IPS-NIHi11 (cell line): ENCODE measurements at places on chromosomes 2 and 18.
A peak's percentile ranks its signal among the peaks of the same experiment; 100 is the strongest.

DNA sequence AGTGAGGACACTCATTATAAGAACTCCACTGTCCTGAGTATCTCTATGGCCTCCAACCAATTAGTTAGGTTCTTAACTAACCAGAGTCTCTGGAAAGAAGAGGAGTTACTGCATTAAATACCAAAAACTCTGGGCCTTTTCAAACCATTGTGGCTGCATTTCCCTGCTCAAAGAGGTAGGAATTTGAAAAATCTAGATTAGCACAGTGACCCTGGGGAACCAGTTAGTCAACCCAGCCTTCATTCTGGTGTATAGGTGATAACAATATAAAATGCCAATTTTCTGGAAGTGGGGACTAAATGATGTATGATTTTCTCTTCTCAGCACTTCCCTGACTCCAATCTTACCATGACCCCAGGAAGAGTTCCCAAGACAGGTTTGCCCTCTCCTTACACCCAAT is 287.8 kb upstream of the SETBP1 start:
- peak; percentile 10 for DNase-seq

GRCh38 chr18:25075783-25076182 is 276.2 kb downstream of the ZNF521 start:
- no peak for DNase-seq

DNA sequence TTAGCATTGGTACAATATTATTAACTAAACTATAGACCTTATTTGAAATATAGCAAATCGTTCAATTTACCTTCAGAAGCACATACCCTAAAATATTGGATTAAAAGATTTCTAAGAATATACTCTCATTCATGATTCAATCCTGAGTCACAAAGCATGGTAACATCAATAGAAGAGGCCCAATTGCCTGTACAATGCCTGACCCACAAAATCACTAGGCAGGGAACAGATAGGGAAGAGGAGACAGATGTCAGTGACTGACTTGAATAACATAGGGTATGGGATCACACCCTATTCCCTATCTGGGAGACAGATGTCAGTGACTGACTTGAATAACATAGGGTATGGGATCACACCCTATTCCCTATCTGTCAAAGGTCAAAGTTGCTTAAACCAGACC is 611.6 kb upstream of the VRK2 start:
- DNase-seq, result no peak

GRCh38 chr2:84202166-84202565 is 256.9 kb downstream of the SUCLG1 start:
- DNase-seq, result no peak

DNA sequence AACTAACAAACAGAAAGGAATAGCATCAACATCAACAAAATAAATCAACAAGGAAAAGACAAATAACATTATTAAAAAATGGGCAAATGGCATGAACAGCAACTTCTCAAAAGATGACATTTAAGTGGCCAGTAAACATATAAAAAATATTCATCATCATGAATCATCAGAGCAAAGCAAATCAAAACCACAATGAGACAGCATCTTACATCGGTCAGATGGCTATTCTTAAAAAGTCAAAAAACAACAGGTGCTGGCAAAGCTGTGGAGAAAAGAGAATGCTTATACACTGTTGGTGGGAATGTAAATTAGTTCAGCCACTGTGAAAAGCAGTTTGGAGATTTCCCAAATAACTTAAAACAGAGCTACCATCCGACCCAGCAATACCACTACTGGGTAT is 327.1 kb downstream of the CMPK2 start:
- DNase-seq, result no peak

DNA sequence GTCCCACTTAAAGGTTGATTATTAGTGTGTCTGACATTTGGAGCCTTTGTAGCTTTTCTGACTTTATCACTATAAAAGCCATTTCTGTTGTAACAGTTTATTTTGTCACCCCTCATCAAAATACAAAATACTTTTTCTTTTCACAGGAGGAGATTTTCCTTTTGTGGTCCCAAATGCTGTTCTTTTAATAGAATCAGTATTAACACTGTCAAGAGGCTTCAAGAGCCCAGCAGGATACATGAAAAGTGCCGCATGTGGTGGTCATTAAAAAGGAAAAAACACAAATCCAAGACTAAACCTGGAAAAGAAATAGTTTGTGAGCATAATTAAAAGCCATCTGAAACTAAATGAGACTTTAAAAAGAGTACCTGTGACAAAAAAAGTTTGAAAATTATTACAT is 515.7 kb downstream of the DCDC2C start:
- no peak for DNase-seq

DNA sequence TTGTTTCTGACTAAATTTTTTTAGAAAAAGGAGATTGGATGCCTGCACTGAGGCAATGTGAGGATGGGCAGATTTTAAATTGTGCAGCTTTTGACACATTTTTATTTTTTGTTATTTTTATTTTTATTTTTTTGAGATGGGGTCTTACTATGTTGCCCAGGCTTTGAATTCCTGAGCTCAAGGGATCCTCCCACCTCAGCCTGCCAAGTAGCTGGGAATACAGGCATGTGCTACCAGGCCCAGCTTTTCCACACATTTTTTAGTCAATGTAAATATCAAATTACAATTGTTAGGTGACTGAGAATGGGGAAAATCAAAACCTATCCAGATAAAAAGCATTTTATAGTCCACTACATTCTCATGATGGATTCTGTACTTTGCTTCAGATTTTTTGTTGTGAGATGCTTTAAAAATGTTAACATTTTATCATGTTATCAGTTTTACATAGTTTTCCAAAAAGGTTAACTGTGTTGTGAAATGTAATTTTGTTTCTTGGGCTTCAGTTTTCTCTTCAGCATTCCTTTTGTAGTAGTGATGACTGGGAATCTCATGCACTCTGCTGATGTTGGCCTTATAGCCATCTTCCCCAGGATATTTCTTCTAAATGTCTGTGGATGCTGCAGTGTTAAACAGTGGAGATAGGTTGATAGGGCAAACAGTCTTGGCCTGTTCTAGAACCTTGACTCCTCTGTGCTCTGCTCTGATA is 41.4 kb downstream of the PKP4 start:
- DNase-seq, result no peak

- DNase-seq, result no peak
Measured at GRCh38 chr2:123738643-123739042, 286.4 kb upstream of the CNTNAP5 start.

DNA sequence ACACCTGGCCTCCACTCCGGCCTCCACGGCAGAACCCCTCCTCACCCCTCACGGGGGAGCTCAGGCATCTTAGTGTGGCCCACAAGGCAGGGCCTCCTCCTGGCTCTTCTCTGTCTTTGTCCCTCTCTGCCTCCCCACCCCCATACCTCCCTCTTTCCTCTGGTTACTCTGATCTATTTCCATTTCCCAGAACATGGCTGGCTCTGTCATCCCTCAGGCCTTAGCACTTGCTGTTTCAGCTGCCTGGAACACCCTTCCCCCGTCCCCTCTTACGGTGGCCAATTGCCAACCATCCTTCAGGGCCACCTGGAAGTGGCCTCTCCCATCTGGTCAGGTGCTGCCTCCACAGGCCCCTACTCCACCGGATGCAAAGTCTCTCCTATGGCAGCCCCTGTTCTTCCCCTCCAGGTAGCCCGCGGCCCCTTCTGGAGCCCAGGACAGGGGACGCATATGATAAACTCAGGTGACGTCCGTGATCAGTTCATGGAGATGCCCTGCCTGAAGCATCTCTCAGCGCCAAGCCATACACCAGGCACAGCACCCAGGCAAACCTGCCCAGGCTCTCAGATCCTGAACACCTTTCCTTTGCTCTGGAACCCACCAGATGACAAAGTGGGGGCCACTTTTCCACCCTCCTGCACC is 3.6 kb upstream of the ECEL1 start:
- DNase-seq, result no peak

DNA sequence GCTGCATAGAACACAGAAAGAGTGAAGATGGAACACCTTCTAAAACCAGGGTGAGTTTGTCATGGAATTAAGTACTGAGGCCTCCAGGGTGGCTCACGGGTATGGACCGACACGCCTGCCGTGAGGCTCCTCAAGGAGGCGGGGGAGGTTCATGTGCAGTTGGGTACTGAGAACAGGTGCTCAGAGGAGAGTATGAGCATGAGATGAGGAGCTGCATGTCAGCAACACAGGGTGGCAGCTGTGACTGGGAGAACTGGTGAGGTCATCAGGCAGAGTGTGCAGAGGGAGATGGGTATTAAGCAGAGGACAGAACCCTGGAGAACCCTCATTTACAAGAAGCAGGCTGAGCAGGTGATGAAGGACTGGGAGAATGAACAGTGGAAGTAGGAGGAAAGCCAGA is 63.2 kb upstream of the KLHL29 start:
- DNase-seq, result no peak

GRCh38 chr2:111227716-111228141 is 107.0 kb downstream of the BCL2L11 start:
- DNase-seq, result peak; percentile 59

- DNase-seq, result peak; percentile 79
Measured at GRCh38 chr2:32947484-32948143, 861 bp downstream of the LTBP1 start.

GRCh38 chr2:214322662-214323061 is 88.2 kb upstream of the VWC2L start:
- DNase-seq, result no peak

DNA sequence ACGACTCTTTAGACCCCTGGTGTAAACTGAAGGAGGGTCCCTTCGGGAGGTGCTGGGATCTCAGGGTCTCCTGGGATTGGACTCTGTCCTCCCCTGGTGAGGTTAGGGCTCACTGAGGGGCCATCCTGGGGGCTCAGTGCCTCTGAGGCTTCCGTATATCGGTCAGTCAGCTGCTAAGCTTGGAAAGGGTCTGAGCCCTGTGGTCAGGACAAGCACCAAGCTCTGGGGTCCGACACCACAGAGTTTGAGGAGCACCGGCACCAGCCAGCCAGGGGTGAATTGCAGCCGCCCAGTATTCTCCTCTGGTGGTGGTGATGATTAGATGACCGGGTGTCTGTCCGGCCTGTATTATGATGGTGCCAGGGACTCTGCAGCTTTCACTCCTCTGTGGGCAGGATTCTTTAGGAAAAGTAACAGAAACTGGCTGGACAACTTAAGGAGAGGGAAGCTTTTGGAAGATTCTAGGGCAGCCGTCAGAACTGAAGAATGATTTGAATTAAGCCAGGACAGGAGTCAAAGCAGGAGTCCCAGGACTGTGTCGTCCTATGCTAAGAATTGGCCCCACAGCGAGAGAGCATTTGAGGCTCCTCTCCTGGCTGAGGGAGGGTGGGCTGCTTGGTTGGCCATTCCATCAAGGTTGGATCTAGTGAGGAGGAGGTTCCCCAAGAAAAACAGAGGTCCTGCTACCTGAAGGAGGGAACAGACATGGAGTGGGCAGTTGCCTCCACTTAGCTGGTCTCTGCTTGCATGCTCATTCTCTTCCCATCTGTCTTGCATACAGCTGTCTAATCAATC is 158.6 kb upstream of the HS6ST1 start:
- DNase-seq, result no peak

DNA sequence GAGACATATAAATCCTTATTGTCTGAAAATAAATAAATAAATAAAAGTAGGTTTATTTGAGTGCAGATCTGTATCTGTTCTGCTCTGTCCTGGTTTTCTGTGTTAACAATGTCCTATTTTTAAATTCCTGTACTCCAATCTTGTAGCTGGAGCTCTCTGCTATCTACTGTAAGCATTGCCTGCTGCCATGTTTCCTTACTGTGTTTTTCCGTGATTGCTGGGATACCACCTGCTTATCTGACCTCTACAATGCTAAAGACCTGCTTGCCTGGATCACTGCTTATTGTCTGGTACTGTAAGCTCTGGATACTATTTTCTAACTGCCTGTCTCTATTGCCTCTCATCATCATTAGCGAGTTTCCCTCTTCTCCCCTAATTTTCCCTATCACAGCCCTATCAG is 11.6 kb downstream of the PTPN4 start:
- no peak for DNase-seq

DNA sequence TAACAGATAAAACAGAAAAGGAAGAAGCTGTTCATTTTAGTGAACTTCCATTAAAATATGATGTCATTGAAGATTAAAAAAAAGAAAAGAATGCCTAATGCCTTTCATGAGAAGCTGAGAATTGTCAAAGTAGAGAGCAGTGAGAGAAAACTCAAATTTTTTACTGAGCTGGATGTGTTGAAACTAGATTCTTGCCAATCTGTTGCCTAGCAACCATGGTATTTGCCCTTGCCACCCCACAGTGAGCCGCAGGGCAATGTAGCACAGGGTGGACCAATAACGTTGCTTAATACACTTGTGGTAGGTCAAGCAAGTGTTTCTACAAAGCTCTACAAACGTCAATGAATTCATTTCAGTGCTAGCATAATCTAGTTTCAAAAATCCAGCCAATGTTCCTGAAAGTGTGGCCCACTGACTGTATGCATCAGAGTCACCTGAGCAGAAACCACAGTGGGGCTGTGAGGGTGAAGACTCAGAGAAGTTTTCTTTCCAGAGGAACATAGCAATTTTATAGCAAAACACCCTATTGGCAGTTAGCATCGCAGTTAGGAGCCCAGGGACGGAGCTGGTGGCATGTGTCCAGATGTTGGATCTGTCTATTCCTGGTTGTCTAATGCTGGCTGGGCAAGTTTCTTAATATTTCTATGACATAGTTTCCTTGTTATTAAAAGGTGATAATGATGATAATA is 132.2 kb downstream of the DOCK10 start:
- DNase-seq, result peak; percentile 46

DNA sequence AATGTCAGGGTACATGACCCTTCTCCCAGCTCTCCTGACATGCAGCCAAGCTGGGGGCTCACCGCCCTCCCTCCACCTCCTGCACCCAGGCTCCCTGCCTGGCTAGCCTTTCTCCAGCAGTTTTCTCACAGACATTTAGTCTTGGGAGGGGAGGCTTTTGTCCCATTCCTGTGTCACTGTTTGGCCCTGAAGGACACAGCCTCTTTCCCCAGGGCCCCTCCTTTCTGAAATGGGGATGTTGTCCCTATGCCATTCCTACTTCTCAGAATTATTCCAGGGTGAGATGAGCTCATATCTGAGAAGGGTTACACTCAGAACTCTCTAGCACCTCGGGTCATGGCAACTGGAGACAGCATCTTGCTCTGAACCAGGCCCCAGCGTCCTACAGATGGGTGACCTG is 47.3 kb upstream of the MRPL33 start:
- DNase-seq, result no peak

DNA sequence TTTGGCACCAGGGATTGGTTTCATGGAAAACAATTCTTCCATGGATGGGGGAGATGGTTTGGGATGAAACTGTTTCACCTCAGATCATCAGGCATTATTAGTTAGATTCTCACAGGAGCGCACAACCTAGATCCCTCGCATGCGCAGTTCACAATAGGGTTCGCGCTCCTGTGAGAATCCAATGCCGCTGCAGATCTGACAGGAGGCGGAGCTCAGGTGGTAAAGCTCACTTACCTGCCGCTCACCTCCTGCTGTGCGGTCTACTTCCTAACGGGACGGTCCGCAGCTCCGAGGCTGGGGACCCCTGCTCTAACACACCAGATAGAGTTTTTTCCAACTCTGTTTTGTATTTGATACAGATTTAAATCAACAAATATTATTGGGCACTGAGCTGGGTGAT is 286.5 kb downstream of the MTX2 start:
- DNase-seq, result no peak

GRCh38 chr18:69588301-69588700 is 187.6 kb downstream of the DOK6 start:
- peak; percentile 9 for DNase-seq
